ENCODE measurements at places on chromosomes 1 and 21.

DNA sequence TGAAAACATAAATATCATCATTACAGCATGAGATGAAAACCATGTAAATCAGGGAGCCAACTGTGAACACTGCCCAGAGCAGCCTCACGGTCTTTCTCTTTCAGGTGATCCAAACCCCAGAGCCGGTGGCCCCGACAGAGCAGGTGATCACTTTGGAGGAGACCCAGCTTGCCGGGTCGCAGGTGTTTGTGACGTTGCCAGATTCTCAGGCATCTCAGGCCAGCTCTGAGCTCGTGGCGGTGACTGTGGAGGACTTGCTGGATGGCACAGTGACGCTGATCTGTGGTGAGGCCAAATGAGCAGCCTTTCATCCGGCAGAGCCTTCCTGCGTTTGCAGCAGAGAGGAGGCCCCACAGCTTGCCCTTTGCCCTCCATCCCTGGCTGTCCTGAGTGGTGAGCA lies 37.2 kb upstream of the EPHA8 start:
- DNase-seq: no peak
- no peaks in the 10 kb centered on the region for H3K4me1 ChIP-seq
- peaks cover 67% of the 10 kb centered on the region for H3K36me3 ChIP-seq

GRCh38 chr1:226405411-226405988 lies 2.4 kb downstream of the PARP1 start:
- H3K4me1 ChIP-seq: peaks cover 28% of the 10 kb centered on the region
- H3K27me3 ChIP-seq: no peaks in the 10 kb centered on the region
- H3K4me3 ChIP-seq: no peak overlapping the region
- no peak for DNase-seq

DNA sequence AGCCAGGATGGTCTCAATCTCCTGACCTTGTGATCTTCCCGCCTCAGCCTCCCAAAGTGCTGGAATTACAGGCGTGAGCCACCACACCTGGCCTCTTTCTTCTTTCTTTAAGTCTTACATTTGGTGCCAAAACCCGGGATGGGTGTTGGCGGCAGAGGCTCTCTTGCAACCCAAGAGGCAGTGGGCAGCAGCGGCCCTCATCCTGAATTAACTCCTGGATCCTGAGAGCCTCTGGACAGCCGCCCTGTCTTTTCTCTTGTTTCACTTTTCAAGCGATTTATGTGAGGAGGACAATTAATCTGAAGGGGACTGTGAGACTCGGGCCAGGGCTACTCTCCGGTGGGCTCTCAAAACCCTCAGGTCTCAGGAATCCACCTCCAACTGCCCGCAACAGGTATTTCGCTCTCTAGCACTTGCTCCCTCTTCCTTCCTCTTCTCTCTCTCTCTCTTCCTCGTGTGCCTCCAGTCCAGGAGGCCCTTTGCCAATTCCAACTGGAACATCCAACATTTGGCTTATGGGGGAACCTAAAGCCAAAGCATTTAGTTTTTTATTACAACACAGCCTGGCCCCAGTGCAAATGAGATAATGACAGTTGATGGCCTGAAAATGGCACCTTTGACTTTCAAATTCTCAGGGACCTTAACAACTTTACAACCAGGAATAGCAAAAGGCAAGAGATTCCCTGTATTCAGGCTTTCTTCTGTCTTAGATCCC lies 18.1 kb upstream of the SLC2A5 start:
- no peaks in the 10 kb centered on the region for H3K36me3 ChIP-seq
- no peak overlapping the region for H3K27ac ChIP-seq

DNA sequence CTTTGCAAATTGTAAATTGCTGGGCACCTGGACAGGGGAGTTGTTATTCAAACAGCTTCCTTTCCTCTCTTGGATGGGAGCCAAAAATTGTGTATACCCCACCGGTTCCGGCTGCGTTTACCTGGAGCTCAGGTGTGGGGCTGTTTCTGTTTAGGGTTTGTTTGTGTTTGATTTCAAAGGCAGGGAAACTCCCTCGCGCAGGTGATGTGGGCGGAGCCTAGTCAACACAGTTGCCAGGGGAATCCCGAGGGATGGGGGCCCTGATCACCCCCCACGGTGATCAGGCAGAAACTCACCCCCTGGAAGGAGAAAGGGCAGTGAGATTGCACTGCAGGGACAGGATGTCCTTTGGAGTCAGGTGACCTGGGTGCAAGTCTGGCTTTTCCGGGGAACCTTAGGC lies 28.3 kb downstream of the CDCP2 start:
- H3K27me3 ChIP-seq: no peaks in the 10 kb centered on the region
- H3K4me3 ChIP-seq: no peak overlapping the region
- no peaks in the 10 kb centered on the region for H3K36me3 ChIP-seq
- H3K4me1 ChIP-seq: peaks cover 11% of the 10 kb centered on the region
- H3K27ac ChIP-seq: no peak overlapping the region

DNA sequence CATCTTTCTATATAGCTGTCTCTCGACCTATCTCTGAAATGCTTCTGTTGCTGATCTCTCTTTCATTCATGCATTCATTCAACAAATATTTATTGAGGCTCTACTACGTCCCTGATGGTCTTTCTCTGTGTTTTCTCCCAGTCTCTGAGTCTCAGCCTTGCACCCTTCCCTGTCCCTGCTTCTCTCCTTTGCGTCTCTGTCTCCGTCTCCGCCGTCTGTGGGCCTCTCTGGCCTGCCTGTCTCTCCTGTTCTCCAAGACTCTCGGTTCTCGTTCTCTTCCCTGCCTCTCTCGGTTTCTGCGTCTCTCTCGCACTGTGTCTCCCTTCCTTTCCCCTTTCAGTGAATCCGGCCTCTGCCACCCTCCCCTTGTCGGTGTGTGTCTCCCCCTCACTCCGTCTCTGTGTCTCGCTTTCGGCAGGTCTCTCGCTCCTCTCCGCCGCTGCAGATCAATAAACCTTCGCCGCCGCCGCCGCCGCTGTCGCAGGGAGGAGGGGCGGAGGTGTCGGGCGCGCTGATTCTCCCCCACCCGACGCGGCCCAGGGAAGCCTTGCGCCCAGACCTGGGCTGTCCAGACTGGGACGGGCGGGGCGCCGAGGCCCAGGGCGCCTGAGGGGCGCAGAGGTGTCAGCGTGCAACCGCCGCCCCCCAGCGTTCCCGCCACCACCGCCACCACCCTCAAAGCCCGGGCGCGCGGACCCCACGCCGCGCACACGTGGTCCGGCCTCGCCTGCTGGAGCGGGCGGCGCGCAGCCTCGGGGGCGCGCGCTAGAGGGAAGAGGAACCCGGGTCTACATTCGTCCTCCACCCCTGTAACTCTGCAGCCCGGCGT lies 3.0 kb downstream of the EFNA3 start:
- H3K27ac ChIP-seq: no peak overlapping the region
- H3K4me1 ChIP-seq: peaks cover 59% of the 10 kb centered on the region
- no peaks in the 10 kb centered on the region for H3K36me3 ChIP-seq
- no peaks in the 10 kb centered on the region for H3K27me3 ChIP-seq

DNA sequence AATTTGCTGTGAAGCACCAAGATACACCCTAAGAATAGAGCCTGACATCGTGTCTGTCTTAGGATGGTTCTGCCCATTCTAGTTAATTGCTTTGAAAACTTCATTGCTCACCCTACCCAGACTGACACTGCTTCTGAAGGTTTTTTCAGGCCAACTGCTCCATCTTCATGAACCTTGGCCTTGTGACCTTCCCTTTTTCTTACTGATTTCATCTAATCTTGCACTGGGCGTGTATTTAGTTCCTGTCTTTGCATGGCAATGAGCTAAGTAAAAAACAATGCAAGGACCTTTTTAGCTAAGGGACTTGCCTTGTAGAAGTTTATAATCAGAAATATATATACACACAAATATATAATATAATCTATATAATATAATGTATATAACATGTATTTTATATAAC lies 108.0 kb downstream of the PBX1 start:
- H3K27ac ChIP-seq: no peak overlapping the region
- no peak overlapping the region for H3K4me3 ChIP-seq
- no peaks in the 10 kb centered on the region for H3K4me1 ChIP-seq
- no peaks in the 10 kb centered on the region for H3K27me3 ChIP-seq
- DNase-seq: no peak

GRCh38 chr21:45899317-45900033 lies 82.1 kb upstream of the COL6A1 start:
- H3K4me1 ChIP-seq: no peaks in the 10 kb centered on the region
- no peaks in the 10 kb centered on the region for H3K36me3 ChIP-seq
- no peaks in the 10 kb centered on the region for H3K27me3 ChIP-seq
- H3K27ac ChIP-seq: no peak overlapping the region
- no peak overlapping the region for H3K4me3 ChIP-seq
- no peak for DNase-seq

All from liver (tissue), 10 donors.